Iris pigment epithelial cell (primary cell): ENCODE measurements at places on chromosomes 6 and 20.

DNA sequence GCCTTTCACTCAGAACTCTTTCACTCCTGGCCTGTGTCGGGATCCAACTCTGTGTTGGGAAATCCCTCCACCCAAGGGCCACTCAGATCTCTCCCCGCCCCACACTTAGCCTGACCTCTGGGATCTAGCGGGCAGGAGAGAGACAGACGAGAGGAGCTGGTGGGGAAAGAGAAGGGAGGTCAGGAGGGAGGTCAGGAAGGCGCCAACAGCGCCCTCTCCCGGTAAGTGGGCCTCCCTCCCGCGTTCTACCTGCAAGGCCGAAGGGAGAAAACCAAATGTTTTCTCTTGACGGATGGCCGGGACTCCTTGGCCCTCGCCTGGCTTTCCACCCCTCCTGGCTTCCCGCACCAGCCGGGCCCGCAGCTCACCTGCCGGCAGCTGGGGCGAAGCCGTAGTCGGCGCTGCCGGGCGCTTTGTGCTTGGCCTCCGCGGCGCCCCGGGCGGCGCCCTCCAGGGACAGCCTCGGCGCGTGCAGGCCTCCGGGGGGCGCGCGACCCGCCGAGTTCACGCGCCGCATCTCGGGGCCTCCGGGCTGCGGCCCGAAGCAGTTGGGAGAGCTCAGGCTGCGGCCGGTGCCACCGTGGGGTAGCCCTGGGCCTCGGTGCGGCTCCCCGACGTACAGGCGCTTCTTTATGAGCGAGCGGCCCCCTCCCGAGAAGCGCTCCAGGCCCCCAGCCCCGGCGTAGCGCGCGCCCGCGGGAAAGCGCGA is 38.2 kb downstream of the C6orf132 start:
- DNase-seq, result peak; percentile 74

- DNase-seq, result no peak
Measured at GRCh38 chr6:53446151-53446550, 97.4 kb upstream of the ELOVL5 start.

- peak; percentile 96 for DNase-seq
Measured at GRCh38 chr6:56938649-56939191, 16.2 kb upstream of the BEND6 start.

- no peak for DNase-seq
Measured at GRCh38 chr6:25404091-25404490, 124.9 kb downstream of the CARMIL1 start.

DNA sequence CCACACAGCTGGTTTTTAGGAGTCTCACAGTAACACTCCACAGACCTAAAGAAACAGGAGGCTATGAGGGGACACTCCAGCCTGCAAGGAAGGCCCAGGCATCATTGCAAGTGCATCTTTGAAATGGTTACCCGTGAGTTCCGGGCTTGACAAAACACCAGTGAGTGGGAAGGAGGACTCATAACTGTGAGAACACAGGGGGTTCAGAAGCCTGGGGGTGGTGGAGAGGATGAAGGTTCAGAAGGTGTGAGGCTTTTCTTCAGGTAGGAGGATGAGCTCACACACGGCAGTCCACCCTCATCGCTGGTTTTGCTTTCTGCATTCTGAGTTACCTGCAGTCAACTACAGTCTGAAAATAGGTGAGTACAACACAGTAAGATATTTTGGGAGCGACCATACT is 39.9 kb downstream of the MAP7 start:
- DNase-seq, result no peak

DNA sequence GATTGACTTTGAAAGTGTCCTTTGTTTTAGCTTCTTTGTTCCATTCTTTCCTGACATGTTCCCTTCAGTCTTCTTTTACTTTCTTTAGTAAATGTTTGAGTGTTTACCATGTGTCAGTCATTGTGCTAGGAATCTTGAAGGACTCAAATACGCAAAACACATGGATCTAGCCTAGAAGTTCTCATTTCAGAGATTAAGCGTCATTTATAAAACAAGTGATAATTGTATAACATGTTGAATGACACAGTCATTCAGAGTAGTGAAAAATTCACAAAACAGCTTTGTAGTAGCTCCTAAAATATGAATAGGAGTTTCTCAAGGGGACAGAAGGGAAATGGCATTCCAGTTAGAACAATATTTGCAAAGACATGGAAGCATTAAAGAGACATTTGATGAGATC is 66.9 kb downstream of the MACROD2 start:
- DNase-seq, result no peak

DNA sequence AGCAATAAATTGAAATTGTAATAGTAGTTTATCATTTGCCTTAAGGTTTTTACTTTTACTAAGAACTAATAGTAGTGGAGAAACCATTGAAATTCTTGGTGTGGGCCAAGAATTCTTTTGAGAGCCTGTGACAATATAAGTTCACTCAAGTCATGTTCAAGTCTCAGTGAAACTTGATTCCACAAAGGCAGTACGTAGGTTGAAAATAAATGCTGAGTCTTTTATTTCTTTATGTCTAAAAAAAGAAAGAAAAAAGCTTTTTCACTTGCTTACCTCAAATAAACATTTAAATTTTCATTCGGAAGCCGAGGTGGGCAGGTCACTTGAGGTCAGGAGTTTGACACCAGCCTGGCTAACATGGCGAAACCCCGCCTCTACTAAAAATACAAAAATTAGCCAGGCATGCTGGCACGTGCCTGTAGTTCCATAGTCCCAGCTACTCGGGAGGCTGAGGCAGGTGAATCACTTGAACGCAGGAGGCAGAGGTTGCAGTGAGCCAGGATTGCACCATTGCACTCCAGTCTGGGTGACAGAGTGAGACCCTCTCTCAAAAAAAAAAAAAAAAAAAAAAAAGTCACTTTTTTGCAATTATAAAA is 57.8 kb upstream of the NELFCD start:
- no peak for DNase-seq

GRCh38 chr6:134453792-134454510 is 136.0 kb upstream of the SGK1 start:
- no peak for DNase-seq

DNA sequence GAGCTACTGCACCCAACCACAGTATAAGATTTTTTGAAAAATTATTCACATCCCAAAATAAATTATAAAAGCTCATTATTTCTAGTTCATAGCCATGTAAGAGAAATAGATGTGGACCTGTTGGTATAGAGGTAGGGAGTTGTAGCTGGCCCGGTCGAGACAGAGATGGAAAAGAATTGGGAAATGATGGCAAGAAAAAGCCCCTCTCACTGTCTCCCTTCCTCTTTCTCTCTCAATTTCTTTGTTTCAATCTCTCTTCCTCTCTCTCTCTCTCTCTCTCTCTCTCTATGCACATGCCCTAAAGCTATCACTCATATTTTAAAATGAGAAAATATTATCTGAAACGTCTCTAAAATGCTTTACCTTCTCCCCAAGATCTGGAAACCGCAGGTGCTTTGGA is 80.7 kb upstream of the CD83 start:
- no peak for DNase-seq

DNA sequence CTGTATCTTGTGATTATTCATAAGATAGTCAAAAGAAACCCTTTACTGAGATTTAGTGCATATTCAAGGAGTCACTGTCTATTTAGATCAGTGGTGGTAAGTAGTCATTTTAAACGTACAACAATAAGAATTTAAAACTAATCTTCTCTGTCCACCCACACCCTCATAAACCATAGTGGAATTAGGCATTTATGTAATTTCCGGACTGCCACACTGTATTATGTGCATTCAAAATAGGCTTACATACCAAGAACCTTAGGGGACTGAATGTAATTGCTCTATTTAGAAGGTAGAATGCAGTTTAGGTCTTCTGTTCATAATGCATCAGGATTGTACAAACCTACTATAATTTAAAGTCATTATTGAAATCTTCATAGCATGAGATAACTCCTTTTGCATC is 685.4 kb downstream of the TENT5A start:
- DNase-seq, result no peak

GRCh38 chr6:109393157-109393885 is 11.1 kb upstream of the CD164 start:
- no peak for DNase-seq

GRCh38 chr6:139800837-139801236 is 426.4 kb upstream of the CITED2 start:
- DNase-seq, result no peak

DNA sequence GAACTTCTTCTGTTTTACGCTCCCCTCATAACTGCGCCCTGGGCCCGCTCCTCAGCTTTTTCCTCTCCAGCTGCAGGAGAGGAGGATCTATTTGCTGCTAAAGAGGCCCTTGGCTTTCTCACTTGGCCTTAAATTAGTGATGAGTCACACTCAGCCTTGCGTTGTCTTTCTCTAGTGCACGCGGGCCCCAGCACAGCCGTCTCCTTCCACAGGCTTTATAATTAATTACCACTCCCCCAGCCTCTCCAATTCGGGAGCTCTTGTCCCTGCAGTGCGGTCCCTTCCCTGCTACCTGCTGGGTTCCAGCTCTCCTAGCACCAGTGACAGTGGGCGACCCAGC is 25.2 kb downstream of the PACSIN1 start:
- peak; percentile 29 for DNase-seq

GRCh38 chr6:35048631-35049083 is 92.5 kb downstream of the TCP11 start:
- peak; percentile 42 for DNase-seq

DNA sequence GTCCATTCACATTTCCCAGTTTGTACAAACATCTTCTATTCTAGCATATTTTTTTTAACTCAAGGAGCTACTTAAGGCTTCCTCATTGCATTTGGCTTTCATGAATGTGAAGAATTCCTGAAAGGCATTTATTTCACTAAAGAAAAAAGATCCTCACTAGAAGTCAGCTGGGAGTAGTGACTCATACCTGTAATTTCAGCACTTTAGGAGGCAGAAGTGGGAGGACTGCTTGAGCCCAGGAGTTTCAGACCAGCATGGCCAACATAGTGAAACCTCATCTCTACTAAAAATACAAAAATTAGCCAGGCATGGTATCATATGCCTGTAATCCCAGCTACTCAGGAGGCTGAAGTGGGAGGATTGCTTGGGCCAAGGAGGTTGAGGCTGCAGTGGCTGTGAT is 30.9 kb upstream of the XRN2 start:
- DNase-seq, result peak; percentile 60

GRCh38 chr20:5781798-5782750 is 31.9 kb downstream of the SHLD1 start:
- DNase-seq, result no peak

GRCh38 chr6:117409420-117409819 is 16.3 kb downstream of the ROS1 start:
- no peak for DNase-seq

- peak; percentile 72 for DNase-seq
Measured at GRCh38 chr6:28977341-28978132, 27.6 kb downstream of the ZNF311 start.

DNA sequence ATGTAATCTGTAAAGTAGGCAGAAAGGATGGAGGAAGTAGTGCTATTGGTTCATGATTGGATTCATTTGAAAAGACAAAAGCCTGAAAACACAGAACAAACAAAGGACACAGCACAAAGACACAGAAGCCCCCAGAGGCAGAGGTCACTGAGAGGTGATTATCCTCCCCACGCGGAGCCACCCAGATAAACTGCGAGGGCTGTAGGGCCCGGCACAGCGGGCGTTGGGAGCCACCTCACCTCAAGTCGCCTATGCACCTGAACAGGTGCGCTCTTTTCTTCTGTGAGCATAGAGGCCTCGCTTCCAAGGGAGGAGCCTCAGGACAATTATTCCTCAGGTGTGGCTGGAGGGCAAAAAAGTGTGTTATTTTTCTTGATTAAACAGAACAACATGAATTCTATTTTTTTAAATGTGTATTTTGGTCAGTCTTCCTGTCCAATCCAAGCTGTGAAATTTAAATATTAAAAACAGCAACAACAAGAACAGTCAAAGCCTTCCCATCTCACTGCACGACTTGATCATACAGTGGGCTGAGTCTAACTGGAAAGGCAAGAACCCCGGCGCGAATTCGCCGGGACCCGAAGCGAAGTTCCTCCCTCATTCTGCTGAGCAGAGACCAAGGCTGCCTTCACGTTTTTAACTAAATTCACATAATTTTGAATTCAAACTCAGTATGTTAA is 205.3 kb downstream of the THBS2 start:
- DNase-seq, result no peak

GRCh38 chr20:1357921-1358671 is 29.2 kb upstream of the SDCBP2 start:
- peak; percentile 87 for DNase-seq

GRCh38 chr6:34366639-34366921 is 25.9 kb downstream of the NUDT3 start:
- no peak for DNase-seq

GRCh38 chr20:5451643-5452210 is 135.0 kb upstream of the PROKR2 start:
- DNase-seq, result no peak

DNA sequence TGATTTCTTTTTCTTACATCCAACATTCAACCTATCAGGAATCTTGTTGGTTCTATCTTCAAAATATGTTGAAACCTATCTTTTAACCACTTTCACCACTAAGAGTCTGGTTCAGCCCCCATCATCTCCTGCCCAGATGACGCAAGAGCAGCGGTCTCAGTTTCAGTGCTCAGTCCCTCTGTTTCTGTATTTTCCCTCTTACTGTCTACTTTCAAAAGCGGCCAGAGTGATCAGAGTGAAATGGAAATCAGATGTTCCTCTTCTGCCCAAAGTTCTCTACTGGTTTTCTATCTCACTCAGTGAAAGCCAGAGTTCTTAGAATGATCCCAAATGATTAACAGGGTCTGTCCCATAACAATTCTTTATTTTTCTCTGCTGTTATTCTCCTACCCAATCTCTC is 147.9 kb upstream of the PDE7B start:
- peak; percentile 27 for DNase-seq

DNA sequence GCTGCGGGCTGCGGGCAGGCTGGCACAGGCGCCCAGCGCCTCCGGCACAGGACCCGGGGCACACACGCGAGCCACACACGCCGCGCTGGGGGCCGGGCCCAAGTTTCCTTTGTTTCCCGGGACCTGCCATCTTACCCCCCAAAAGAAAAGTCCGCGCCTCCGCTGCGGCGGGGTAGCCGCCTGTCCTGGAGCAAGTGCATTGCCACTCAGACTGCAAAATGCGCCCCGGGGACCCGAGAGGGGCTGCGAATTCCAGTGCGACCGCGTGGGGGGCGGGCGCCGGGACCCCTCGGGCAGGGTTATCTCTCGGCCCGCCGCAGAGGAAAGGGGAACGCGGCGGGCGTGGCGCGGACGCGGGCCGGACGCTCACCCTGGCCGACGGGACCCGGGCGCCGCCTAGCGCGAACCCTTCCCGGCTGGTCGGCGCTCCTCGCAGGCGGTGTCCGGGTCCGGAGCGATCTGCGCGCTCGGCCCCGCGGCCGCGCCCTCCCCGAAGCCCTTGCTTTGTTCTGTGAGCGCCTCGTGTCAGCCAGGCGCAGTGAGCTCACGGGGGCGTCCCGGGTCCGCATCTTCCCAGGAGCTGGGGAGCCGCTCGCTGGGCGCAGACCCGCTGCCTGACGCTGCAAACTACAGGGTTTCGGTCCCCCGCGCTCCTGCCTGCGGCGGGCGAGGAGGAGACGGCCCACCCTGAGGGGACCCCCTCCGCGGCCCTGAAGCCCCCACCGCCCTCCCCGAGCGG is 639 bp upstream of the CD24 start:
- peak; percentile 18 for DNase-seq
